ENCODE measurements at places on chromosomes 11 and 22.

DNA sequence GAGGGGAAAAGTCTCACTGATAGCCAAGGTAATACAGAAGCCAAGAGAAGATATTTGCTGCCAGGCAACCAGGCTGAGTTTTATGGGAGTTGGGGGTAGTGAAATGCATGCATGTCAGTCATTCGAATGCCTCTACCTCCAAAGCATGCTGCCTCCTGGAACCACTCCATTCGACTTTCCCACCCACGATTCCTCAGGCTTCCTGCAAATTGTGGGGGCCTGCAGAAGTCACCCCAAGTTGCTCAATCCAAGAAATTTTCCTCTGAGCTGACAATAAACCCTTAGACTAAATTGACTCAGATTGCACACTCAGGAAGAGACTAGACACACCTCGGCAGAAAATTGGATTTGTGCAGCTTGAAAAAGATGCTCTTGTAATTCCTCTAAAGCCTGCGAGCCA, 73.6 kb upstream of the GRK3 start:
- no peak for DNase-seq

DNA sequence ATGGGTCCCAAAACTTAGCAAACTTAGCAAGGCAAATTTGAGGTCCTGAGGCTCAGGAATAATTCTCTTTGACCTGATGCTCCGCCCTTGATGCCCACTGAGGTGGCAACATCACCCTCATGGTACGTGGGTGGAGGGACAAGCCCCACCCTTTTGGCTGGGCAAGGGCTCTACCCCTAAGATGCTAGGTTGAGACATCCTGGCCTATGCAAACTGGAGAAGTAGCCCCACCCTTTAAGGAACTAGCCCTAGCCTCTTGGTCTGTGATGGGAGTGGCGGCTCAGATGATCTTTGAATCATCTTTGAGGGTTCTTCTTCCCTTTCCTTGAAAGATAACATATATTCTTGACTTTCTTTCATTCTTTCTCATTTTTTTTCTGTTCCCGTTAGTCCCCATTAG, 32.9 kb downstream of the CABIN1 start:
- no peak for DNase-seq

DNA sequence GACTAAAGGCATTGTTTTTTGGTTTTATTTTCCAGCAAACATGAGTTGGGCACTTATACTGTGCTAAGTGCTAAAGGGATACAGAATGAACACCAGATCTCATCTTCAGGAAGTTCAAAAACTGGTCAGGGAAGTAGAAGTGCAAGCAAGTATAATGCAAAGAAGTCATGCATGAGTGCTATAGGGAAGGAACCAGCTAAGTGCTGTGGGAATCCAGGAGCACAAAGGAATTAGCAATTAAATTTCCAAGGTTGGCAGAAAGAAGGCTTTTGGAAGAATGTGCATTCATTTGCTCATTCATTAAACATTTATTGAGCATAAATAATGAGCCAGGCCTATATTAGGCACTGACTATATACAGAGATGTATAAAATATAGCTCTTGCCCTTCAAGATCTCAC, 143.7 kb upstream of the ARHGAP42 start:
- DNase-seq: no peak

DNA sequence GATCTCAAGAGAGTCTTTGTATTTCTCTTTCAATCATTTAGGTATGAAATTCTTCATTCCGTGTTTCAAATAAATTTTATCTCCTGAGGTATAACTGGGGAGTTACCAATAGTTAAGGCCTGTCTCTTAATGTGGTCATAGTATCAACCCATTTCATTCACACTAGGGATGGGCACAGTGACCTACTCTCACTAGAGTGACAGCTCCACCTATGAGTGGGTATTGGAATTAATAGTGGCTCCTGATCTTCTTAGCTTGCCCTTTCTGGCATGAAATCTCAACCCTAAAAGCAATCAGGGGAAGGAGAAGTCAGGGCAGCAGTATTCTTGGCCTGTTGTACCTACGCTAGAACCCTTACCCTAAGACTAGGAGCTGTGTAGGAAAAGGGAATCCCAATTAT, 507.7 kb downstream of the FAM181B start:
- DNase-seq: no peak

GRCh38 chr11:116731097-116731761, 41.6 kb downstream of the BUD13 start:
- no peak for DNase-seq

- no peak for DNase-seq
Measured at GRCh38 chr11:60890696-60891095, 15.7 kb downstream of the PRPF19 start.

DNA sequence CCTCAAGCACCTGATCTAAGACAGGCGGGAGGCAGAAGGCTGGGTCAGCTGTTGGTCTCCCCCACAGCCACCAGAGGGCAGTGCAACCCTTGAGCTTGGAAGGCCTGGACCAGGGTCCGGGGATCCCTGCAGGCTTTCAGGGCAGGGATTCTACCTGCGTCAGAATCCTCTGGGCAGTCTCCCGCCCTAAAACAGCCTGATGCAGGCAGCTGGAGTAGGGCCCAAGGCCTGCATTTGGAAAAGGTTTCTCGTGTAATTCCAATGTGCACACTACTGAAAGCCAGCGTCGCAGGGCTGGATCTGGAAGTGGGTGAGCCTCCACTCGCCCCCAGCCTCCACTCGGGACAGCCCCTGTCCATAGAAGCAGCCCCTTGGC, 31.8 kb downstream of the BID start:
- DNase-seq: peak; percentile 43
